Retinal pigment epithelial cell (primary cell): ENCODE measurements at places on chromosomes 12 and 14.

- no peak for DNase-seq
These were observed 454.9 kb downstream of the LRIG3 start for GRCh38 chr12:58465418-58465817.

DNA sequence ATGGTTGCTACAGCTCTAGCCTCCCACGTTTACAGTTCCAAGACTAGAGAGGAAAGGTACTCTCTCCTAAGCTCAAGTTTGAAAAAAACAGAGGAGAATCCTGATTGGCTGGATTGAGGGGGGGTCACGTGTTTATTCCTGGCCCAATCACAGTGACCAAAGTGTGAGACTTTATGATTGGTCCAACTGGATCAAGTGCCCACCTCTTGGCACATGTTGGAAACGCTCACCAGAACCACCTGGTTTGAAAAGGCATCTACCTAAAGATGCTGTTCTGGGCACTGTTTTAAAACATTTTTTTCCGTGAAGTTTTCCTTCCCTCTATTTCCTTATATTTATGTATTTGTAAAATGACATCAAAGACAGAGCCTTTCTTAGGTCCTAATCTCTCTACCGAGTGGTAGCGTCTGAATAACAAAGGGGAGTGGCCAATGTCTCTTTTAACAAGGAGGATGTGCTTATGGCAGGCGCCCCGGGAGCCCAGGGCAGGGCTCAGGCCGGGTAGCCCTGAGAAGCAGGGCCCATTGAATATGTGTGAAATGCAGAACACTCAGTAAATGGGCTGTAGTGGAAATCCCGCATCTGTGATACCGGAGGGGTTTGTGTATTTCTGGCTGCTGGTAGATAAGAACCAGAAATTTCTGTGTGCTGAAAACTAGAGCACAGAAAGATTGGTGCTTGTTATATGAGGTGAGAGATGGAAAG lies 146.2 kb downstream of the ATP23 start:
- no peak for DNase-seq

DNA sequence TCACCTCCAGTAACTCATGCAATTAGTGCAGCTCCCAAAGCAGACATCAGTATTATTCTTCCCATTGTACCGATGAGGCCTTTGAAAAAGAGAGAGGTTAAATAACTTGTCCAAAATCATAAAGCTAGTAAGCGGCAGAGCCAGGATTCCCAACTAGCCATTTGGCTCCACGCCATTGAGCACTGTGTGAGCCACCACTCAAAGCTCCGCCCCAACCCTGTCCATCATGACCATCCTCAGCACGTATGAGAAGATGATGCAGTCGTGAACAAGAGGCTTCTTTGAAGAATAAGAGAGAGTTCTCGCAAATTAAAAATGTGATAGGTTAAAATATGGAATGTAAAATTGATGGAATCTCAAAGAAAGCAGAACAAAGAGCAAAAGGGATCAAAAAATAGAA lies 14.6 kb downstream of the CLMN start:
- DNase-seq: no peak

- no peak for DNase-seq
These were observed 177.0 kb upstream of the PRMT8 start for GRCh38 chr12:3313675-3314663.

GRCh38 chr12:41980390-41980789 lies 164.3 kb downstream of the GXYLT1 start:
- no peak for DNase-seq

- no peak for DNase-seq
These were observed 37.9 kb upstream of the GPRC5A start for GRCh38 chr12:12853435-12853834.

GRCh38 chr12:65532162-65532561 lies 253.7 kb downstream of the MSRB3 start:
- DNase-seq: no peak

DNA sequence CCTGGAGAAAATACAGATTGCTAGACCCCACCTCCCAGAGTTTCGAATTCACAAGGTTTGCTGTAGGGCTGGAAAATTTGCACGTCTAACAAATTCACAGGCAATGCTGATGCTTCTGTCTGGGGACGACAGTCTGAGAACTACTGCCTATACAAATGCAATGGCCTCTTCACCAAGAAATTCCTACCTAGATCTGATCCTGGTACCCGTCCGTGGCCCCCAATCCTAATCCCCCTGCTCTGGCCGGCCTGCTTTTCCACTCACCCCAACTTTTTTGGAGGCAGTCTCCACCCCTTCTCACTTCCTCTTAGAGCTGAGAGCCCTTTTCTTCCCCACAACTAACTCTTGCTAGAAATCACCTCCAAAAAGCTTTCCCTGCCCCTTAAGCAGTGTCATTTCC lies 3.1 kb upstream of the SSH1 start:
- no peak for DNase-seq

DNA sequence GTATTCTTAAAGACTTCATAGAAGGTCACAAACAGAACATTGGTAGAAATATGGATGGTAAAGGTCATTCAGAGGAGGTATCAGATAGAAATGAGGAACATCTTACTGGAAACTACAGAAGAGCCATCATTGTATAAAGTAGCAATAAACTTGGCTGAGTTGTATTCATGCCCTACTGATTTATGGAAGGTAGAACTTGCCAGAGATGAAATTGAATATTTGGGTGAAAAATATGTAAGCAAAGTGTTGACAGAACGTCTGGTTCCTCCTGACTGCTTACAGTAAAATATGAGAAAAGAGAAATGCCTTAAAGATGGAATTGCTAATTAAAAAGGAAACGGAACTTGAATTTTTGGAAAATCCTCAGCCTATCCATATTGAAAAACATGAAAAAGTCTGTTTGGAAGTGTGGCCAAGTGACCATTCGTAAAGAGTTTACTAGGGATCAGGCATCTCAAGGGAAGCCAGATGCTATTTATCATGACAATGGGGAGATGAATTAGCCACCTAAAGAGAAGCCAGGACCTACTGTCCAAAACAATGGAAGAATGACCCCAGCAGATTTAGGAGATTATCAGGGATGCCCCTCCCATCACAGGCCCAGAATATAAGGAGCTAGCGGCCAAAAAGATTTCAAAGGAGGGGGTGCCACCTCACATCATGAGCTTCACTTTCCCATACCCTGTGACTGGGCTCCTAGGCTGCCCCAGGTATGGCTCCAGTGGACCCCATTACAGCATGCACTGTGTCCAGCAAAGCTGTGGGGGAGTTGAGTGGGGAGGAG lies 189.3 kb downstream of the ITPR2 start:
- no peak for DNase-seq

- no peak for DNase-seq
These were observed 60.0 kb downstream of the BTG1 start for GRCh38 chr12:92085736-92086040.

- peak; percentile 58 for DNase-seq
These were observed 1.6 kb upstream of the TAPBPL start for GRCh38 chr12:6450091-6450868.

- no peak for DNase-seq
These were observed 1.5 kb downstream of the CRIP1 start for GRCh38 chr14:105487986-105488777.

GRCh38 chr12:3629057-3629830 lies 123.7 kb downstream of the CRACR2A start:
- DNase-seq: no peak

- DNase-seq: no peak
These were observed 1104.0 kb downstream of the SLC6A15 start for GRCh38 chr12:83808591-83808990.

GRCh38 chr12:133236556-133236955 lies 879 bp upstream of the ANHX start:
- no peak for DNase-seq

DNA sequence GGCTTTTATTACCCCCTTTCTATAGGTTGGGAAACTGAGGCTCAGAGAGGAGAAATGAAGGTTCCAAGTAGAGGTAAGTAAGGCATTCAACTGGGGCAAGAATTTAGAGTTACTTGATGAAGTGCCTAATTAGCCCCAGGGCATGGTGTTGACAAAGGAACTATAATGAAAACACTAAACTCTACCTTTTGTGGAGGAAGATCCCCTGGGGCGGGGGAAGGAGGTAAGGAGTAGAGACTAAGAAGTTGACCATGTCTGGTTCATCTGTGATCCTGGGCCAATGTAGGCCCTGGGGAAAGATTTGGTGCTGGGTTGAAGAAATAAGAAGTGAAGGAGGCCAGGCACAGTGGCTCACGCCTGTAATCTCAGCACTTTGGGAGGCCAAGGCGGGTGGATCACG lies 16.2 kb upstream of the COX6A1 start:
- no peak for DNase-seq

DNA sequence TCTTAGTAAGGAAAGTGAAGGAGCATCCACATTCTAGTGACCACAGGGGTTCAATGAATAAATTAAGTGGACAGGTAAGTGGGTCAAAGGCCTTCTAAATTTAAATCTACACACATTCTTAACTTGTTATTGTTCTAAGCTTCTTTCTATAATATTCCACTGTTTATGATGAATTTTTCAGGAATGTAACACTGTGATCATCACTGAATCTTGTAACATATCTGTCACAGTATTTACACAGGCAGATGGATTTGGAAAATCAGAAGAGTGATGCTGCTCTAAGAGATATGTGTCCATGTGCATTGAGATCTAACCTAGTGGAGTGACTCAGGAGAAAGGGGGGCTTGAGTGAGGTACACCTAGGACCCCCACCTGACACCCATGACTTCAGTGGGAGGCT lies 115.4 kb upstream of the OVCH1 start:
- DNase-seq: no peak

DNA sequence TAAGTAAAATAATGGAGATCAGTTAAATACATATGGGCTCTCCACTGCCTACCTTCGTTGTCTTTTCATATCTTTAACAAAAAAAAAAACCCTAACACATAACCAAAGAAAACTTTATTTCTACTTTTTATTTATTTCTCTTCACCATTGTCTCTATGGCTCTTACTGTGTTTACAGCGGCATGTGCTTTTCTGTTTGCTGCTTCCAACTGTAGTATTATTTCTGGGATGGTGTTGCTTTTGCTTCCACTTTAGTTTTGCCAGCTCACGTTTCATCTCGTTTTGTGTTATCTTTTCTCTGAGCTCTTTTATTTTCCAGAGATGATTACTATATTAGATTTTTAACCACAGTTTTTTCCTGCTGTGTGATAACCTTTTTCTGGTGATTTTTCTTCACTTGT lies 46.1 kb downstream of the KTN1 start:
- DNase-seq: no peak

- no peak for DNase-seq
These were observed 58.3 kb downstream of the GUCY2C start for GRCh38 chr12:14638066-14638465.

DNA sequence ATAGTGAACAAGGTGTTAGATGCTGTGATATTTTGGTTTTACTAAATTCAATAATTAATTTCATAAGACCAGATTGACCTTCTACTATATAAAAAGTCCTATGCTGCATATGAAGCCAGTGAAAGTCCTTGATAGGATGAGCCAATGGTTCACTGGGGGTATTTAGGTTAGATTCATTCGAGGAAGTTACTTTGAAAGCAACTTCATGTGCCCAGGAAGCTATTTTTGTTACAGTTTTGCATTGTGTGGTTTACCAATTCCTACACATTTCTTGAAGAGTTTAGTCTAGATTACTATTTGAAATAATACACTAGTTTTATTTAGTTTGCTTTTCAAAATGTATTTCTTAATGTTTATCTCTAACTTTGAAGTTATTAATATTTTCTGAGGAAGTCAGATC lies 58.5 kb upstream of the RMST start:
- no peak for DNase-seq

GRCh38 chr12:111404362-111405148 lies 1.2 kb upstream of the SH2B3 start:
- no peak for DNase-seq

DNA sequence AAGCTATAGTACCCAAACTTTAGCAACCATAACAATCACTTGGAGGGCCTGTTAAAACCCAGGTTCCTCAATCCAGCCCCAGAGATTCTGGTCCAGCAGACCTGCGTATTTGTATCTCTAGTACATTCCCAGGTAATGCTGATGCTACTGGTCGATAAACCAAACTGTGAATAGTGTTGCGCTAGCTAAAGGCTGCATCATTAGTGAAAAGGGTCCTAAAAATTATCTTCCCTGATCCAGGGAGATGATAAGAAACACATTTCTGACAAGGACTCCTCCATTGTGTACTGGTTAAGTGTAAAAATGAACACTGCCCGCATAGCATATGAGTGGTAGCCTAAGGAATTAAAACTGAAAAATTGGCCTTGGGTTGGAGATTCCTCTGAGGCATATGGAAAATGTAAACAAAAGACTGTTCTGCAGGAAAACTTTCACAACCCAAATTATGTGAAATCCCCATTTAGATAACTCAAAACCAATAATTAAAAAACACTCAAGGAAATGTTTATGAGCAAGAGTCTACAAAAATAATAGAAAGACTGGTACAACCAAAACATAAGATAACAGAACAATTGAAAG lies 322.7 kb downstream of the CEP128 start:
- DNase-seq: no peak

GRCh38 chr14:34920339-34920738 lies 45.2 kb upstream of the BAZ1A start:
- DNase-seq: no peak

DNA sequence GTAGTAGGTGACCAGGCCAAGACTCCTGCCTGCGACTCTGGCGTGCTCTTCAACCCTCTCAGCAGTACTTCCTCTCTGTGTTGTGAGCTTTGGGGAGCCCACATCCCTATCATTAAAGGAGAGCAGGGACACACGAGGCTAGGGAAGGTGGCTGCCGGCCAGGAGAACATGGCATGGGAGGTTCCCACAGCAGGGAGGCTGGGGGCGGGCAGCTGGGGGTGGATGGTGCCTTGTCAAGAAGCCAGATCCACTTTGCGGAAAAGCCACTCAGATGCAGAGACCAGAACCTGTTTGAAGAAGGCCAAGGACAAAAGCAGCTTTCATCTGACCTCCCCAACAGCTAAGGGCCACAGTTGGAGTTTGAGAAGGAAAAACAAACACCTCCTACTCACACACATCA lies 198.6 kb downstream of the BCL11B start:
- no peak for DNase-seq

DNA sequence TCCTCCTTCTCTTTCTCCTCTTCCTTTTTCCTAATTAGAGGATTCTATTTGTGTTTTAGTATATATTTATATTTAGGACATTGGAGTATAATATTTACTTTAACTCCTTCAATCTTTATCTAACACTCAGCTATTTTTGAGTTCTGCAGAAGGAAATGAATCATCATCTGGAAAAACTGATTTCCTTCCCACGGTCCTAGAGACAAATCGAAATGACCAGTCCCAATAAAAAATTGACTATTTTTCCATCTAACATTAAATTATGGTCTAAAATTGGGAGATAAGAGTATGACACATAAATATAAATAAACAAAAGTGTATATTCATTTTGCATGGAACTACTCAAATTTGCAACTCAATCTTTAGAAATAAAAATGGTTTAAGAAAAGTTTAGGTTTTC lies 167.4 kb downstream of the TMTC3 start:
- DNase-seq: no peak

- peak; percentile 49 for DNase-seq
These were observed 7.7 kb upstream of the IFNG-AS1 start for GRCh38 chr12:67981287-67982162.
